ENCODE measurements at places on chromosomes 12 and 14. TPM values are rescaled to one million over a fixed set of nuclear protein-coding genes. Genes with fewer than 3 reads are reported as not detected.

Gene ASPG
- polyA plus RNA-seq = 0.43 TPM

Gene OR4E2
- not detected for polyA plus RNA-seq

Gene GLS2
- 0.54 TPM for polyA plus RNA-seq

Gene GLT1D1
- not detected for polyA plus RNA-seq

Gene DHH
- not detected for polyA plus RNA-seq

Gene GRIN2B
- 0.01 TPM for polyA plus RNA-seq

Gene ACVRL1
- 4.6 TPM for polyA plus RNA-seq

Measured in small intestine (tissue), 16 donors.